LoVo (cell line): ENCODE measurements at places on chromosomes 2 and 18.

- peak; percentile 35 for DNase-seq
Measured at GRCh38 chr2:135913727-135914365, 37.6 kb upstream of the MCM6 start.

GRCh38 chr2:43519643-43520221 lies 76.1 kb downstream of the THADA start:
- DNase-seq, result no peak

- no peak for DNase-seq
Measured at GRCh38 chr2:196703695-196704094, 64.2 kb downstream of the CCDC150 start.

DNA sequence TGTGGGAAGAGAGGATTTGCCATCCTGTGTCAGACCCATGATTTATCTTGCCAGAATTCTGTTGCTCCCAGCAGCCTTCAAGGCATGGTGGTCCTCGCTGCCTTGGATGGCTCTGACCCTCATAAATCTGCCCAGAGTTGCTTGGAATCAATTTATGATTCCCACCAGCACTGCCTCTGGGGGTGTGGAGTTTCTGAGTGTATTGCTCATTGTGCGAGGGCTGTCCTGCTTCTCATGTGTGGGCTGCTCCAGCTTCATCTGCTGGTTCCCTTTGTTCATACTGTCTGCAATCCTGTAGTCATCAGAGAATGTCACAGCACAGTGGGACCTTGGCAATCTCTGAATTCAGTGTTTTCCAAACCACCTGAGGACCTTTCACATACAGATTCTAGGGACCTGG lies 139.8 kb downstream of the CLIP4 start:
- no peak for DNase-seq

GRCh38 chr2:172293952-172294351 lies 133.4 kb upstream of the ITGA6 start:
- DNase-seq, result peak; percentile 9

DNA sequence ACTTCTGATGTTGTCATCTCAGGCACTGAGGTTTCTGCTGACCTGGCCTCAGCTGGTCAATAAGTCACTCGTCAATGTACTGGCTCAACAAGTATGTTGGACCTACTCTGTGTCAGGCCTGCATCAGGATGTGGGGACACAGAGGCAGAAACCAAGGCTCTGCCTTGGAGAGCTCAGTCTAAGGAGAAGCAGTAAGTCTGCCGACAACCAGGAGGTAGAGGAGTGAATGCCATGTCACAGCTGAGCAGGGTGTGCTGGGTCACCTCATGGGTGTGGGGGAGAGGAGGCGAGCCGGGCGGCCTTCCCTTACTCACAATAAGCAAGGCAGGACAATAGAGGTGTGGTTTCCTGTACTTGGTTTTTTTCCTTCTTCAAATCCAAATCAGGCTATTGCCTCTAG lies 75.8 kb downstream of the COLEC12 start:
- no peak for DNase-seq

DNA sequence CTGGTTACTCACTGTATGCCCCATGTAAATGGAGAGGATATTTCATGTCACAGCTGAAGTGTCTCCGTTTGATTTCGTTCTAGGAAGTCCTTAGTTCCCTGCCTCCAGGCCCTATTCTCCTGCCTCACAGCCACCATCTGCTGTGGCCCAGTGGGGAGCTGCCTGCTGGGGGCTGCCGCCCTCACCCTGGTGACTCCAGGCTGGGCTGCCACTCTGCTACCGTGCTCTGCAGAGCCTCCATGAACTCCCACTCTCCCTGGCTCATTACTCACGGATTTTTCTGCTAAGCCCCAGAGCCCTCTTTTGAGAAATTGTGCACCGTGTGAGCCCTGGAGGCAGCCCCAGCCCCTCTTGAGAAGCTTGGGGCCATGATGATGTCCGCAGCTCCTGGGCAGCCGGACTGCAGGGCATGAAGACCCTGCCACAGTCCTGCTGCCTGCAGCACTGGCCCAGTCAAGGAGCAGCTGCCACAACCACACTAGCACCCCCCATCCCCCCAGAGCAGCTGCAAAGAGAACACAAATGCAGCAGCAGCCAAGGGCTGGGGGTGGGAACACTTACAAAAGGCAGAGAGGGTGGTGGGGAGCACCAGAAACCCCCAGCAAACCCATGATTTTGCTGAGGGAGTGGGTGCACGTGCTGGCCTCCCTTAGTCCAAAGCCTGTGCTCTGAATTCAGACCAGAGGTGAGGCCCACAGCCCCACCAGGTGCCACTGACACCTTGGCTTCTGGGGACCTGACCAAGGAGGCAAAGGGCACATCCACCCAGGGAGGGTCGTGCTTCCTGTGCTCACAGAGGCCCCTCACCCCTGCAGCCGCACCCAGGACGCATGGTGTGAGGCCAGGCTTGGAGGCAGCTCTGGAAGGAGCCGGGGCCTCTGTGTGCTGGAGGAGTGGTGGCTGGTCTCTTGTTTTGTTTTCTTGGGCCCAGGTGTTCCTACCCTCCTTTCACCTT lies 270.2 kb upstream of the RAB6C start:
- DNase-seq, result no peak

DNA sequence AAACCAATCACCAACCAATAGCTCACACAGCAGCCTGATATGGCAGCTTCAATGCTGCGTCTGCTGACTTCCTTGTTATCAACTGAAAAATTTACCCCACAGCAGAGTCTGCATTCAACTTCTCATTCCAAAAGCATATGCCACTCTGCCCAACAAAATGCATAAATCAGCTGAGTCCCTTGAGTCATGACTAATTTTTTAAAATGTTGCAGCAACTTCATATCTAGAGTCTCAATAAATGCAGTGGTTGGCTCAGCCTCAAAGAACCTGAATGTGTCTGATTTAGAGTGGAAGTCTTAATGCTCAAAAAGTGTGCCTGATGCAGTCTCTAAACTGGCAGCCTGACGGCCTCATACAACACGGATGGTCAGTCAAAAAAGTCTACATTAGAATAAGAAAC lies 46.5 kb downstream of the FARSB start:
- no peak for DNase-seq

- DNase-seq, result no peak
Measured at GRCh38 chr2:29632018-29632417, 289.4 kb downstream of the ALK start.

GRCh38 chr2:166184789-166185188 lies 57.0 kb upstream of the SCN1A start:
- DNase-seq, result no peak

GRCh38 chr2:224670203-224670602 lies 46.0 kb downstream of the CCDC195 start:
- no peak for DNase-seq

- DNase-seq, result no peak
Measured at GRCh38 chr2:207711750-207712530, 500 bp downstream of the CCNYL1 start.

DNA sequence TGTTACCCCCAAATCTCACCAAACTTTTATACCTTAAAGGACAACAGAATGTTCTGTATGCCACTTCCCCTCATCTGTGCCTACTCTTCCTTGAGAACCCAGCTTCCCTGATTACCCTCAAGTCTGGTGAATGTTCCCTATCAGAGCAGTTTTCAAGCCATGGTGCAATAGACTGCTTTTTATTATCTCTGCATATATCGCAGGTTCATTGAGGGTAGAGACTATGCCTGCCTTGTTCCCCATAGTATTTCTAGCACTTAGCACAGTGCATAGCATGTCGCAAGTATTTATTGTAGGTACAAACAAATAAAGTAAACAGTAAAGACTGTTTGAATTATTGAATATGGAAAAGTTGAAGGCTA lies 146.6 kb downstream of the HAUS1 start:
- no peak for DNase-seq

- DNase-seq, result no peak
Measured at GRCh38 chr2:232543491-232543890, 4.0 kb downstream of the CHRNG start.

- DNase-seq, result no peak
Measured at GRCh38 chr2:7745369-7745768, 828.2 kb downstream of the RNF144A start.

GRCh38 chr2:226059961-226060627 lies 660.6 kb downstream of the NYAP2 start:
- no peak for DNase-seq

- DNase-seq, result no peak
Measured at GRCh38 chr2:233841183-233841582, 13.2 kb downstream of the HJURP start.

DNA sequence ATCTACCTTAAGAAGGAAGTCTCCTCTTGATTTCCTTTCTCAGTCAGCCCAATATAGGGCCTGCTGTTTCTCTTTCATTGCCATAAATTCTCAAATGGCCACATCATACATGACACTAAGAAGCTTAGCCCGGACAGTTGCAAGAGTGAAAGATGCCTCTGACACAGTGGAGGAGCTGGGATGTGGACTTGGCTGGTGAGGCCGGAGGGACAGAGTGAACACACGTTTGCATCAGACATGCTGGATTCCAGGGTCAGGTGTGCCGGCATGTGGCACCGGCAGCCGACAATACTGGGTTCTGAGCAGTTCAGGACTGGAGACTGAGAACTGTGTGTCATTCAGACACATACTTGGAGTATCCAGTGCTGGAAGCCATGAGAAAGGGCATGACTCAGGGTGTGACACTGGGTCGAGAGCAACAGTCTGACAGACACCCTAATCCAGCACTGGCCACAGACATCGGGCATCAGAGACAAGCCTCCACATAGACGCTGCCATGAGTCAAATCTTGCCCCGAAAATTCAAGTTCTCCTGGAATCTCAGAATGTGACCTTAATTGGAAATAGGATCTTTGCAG lies 31.4 kb downstream of the TIMM21 start:
- no peak for DNase-seq

DNA sequence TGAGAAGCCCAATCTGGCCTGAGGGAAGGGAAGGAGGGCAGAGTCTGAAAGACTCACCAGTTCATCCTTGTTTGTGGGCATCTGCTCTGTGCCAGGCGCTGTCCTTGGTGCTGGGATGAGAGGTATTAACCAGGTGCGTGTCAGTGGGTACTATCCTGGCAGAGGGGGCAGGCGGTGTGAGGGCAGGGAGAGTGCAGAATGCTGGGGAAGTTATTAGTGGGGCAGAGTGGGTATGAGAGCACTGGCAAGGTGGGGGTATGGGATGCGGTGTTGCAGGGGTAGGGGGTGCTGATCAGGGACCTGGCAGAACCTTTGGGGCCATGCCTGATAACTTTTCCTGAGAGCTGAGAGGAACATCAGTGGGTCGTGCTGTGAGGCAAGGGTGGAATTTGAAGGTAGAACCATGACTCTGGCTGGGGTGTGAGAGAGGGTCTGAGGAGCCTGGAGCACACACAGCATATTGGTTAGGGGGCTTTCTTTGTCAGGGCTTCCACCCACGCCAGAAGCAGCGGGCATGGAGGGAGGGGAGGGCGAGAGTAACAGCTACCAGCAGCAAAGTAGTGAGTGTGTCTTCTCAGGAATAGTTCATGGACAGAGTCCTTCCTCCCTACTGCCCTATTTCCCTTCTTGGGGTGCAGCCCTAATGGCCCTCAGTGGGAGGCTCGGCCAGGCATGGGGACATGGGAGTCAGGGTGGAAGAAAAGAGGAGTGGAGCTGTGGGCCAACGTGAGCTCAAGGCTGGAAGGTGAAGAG lies 290.7 kb downstream of the CYP26B1 start:
- no peak for DNase-seq

- no peak for DNase-seq
Measured at GRCh38 chr2:238900511-238900910, 52.6 kb downstream of the TWIST2 start.

- no peak for DNase-seq
Measured at GRCh38 chr18:59264651-59265245, 8.5 kb downstream of the RAX start.

DNA sequence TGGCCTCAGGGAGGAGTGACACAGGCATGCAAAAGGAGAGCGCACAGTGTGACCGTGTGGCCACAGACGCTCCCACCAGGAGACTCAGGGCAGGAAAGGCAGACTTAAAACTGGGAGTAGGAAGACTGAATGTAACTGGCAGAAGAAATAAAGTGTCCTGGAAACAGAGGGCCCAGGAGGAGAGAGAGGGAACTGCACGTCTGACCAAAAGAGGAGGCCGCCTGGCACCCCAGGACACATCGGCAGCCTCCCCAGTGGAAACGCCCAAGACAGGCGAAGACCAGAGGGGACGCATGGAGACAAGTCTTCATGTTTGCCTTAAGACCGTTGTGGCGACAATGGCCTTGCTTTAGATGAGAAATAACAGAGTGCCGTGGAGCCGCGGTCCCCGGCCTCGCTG lies 163.6 kb upstream of the ALKAL2 start:
- DNase-seq, result no peak

DNA sequence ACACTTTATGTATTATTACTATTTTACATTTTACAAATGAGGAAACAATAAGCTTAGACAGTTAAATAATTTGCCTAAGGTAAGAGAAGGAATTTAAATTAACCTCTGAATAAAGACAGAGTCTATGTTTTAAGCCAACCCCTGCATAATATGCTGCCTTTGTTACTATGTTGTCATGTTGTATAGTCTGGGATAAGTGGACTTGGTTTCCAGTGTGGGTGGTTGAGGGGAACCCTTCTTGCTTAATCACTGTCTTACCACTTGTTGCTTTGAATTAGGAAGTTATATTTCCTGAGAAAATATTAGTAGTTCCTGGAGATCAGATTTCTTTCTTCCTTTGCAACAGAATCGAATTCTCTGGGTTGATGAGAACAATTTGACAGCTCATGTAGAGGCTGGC lies 52.6 kb downstream of the AGPS start:
- DNase-seq, result no peak

- DNase-seq, result no peak
Measured at GRCh38 chr18:78156466-78156865, 823.2 kb upstream of the SALL3 start.

GRCh38 chr2:163253621-163254285 lies 415.2 kb upstream of the KCNH7 start:
- DNase-seq, result no peak

GRCh38 chr18:31721601-31722000 lies 37.2 kb upstream of the B4GALT6 start:
- DNase-seq, result no peak

DNA sequence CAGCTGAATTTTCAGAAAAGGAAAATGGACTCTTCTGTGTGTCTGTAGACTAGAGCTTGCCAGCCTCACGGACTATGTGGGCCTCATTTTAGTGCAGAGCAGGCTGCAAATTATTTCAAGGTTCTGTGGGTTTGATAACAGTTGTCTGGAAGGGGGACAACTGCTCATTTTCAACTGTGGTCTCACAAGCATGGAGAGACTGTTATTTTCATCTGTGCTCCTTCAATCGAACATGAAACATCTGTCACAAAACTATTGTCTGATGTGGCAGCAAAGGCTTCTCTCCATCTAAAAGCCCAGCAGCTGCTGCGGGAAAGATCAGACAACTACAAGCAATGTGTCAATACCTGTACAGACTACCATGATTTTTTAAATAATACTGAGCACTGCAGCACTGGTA lies 211.8 kb downstream of the LRRTM4 start:
- no peak for DNase-seq
